ENCODE measurements at places on chromosomes 5 and 9. TPM values are rescaled to one million over a fixed set of nuclear protein-coding genes. Genes with fewer than 3 reads are reported as not detected.

DNA sequence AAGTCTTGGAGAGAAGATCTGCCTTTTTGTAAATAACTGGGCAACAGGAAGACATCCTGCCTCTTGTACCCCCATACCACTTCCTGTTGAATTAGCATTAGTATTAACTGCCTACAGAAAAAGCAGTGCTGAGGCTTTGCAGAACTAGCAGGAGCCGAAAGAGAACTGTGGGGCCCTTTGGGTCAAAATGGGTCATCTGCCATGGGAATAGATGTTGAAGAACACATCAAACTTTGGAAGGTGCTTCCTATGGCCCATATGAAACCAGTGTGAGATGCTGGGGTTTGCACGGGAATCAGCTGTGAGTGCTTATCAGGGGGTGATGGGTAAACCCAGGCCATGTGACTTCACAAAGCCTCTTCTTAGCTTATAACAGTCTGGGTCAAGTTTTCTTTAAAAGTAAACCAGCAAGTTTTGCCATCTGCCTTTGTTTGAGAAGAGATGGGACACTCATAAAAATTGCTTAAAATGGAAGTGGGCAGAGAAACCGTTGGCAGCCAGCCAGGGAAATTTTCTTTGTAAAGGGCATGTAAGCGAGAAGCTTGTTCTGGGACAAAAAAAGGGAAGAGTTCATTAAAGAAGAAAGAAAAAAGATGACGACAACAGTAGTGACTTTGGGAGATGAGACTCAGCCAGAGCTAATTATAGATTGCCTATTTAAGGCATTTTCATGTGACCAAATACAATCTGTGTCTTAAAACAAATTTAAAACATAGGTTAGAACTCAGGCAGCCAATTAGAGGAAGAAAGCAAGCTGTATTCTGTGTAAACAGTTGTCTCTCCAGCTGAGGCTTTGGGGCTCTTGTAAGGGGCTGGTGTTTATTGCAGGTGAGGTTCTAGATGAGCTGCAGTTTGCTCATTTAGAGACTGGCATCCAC, 4.4 kb downstream of the SLC25A25 start:
- peak; percentile 84 for DNase-seq

GRCh38 chr9:124776954-124777648, at the start of gene OLFML2A:
Gene OLFML2A, plus strand, starts transcription at chr9:124777133. Its CDS starts 138 bp downstream, at chr9:124777271.
- DNase-seq = no peak

GRCh38 chr9:135592625-135593024, 31.1 kb downstream of the PAEP start:
- no peak for DNase-seq

DNA sequence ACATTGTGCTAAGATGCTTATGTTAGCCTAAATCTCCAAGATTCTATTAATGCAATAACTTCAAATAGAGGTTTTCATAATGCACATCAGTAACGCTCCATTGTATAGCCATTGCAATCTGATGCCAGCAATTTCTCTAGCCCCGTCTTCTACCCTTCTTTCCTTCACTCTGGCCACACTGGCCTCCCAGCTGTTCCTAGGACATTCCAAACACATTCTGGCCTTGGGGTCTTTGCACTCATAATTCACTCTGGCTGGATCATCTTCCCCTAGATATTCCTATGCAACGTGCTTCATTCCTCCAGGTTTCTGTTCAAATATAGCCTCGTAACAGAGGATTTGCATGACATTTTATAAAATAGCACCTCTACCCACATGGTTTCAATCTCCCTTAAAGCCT, 23.3 kb downstream of the FAM81B start:
- no peak for DNase-seq

DNA sequence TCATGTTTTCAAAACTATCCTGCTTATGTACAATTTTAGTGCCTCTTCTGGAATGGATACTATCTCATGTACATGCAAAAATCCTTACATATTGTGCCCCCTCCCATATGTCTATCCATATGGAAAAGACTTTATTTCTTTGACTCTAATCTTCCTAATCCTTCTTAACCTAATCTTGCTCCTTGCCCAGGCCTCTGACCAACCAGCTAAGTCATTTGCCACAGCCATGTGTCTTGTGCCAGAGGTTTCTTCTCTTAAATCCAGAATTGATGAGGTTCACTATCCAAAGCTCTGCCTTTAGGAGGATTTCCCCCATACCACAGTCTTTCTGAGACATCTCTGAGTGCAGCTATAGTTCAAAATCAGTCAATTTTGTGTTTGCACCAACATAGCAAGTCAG, 68.9 kb upstream of the RNF180 start:
- no peak for DNase-seq

DNA sequence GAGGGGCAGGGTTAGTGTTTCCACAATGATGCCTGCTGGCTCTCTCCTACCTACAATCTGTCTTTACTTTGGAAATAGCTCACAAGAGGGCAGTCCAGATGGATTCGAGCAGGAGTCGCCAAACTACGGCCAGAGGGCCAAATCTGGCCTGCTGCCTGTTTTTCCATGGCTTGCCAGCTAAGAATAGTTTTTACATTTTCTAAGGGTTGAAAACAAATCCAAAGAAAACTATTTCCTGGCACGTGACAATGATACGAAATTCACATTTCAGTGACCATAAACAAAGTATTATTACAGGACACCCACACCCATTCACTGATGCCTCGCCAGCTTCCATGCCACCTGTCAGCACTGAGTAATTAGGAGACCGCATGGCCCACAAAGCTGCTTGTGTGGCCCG, 162.9 kb upstream of the WWC1 start:
- no peak for DNase-seq

- DNase-seq = no peak
These were observed 31.6 kb downstream of the DROSHA start for GRCh38 chr5:31500256-31500655.

DNA sequence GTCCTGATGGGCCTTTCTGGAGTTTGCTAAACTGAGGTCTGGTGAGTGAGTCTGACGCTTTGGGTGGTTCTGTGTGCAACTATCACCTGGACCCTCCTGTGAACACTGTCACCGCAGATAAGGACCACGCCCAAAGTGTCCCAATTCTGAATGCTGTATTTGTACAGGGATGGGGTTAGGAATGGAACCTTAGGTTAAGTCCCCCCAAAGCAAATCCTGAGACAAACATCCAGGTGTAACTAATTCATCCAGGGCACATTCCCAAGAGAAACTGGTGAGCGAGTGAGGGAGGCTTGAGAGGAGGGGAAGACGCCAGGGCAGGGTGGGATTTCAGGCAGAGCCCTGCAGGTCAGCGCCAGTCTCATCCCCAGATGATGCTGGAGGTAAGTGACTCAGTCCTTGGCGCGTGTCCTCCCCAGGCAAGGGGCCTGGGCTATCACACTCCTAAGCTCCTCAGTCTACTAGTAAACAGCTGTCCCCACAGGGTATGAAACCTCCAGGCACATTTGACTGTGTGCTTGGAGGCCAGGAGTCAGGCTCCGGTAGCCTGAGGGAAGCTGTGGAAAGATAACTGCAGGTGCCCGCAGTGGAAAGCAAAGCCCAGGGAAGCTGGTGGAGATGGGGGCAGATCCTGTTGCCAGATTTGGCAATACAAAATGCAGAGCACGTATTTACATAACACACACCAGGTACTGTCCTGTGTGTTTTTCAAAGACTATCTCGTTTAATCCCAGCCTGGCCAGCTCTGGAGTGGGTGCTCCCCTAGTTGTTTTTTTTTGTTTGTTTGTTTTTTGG, 66.7 kb downstream of the IL6ST start:
- no peak for DNase-seq

DNA sequence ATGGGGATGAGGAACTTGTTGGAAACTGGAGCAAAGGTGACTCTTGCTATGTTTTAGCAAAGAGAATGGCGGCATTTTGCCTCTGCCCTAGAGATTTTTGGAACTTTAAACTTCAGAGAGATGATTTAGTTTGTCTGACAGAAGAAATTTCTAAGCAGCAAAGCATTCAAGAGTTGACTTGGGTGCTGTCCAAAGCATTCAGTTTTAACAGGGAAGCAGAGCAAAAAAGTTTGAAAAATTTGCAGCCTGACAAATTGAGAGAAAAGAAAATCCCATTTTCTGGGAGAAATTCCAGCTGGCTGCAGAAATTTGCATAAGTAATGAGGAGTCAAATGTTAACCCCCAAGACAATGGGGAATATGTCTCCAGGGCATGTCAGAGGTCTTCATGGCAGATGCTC, 682.3 kb upstream of the ST8SIA4 start:
- no peak for DNase-seq

GRCh38 chr5:1913578-1913977, 30.9 kb upstream of the IRX4 start:
- DNase-seq = no peak

GRCh38 chr9:89576404-89576839, 28.4 kb upstream of the GADD45G start:
- DNase-seq = peak; percentile 35

TYRP1 gene
- total RNA-seq = not detected

NTRK2 gene
- total RNA-seq = 0.02 TPM

BHMT2 gene
- not detected for total RNA-seq

PAIP2 gene
- 74.3 TPM for total RNA-seq

MAMDC4 gene
- total RNA-seq = 15.9 TPM

IFNB1 gene
- total RNA-seq = 0.44 TPM

CDH10 gene
- total RNA-seq = not detected

NUTM2F gene
- not detected for total RNA-seq

SPATA31D4 gene
- not detected for total RNA-seq
